Activated CD8-positive, alpha-beta T cell treated with anti-CD3 and anti-CD28 coated beads, Interleukin-2, amount 10 ng/mL, durations not matched to agents 7 days and 5 days (primary cell): ENCODE measurements at places on chromosomes 3 and 15.

GRCh38 chr3:34090876-34091275 is 292.4 kb downstream of the PDCD6IP start:
- no peak for DNase-seq

DNA sequence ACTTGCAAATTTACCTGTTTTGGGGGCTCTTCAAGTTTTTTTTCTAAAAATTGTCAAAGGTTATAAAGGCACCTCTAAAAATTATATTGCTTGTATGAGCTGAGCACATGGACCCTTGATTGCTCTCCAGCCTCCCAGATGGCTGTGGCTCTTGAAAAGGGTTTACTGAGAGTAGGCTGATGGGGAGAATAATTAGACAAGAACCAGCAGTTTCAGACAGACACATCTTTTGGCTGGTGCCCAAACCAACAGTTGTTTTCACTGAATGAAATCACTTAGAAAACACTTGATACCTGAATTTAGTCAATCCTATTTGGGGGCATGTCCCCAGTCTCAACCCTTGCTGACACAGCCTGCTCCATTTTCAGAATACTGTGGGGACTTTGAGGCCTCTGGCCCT is 217.6 kb downstream of the KBTBD8 start:
- DNase-seq, result no peak

DNA sequence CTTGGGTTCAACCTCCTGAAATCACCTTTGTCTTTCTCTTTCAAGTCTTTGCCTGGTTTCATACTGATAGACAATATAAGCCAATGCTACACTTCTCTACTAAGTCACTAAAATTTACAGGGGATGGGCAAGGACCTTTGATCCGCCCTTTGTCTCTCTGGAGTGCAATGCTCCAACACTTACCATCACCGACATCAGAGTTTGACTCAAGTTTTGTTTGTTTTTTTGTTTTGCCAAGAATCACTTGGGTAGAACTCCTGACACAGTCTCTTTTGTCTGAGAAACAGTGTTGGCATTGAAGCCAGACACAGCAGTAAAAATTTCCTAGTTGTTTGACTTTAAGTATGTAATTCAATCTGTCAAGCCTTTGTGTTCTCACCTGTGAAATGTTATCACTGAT is 29.3 kb downstream of the NFKBIZ start:
- no peak for DNase-seq

- DNase-seq, result no peak
Measured at GRCh38 chr3:52484680-52485461, 10.3 kb upstream of the STAB1 start.

DNA sequence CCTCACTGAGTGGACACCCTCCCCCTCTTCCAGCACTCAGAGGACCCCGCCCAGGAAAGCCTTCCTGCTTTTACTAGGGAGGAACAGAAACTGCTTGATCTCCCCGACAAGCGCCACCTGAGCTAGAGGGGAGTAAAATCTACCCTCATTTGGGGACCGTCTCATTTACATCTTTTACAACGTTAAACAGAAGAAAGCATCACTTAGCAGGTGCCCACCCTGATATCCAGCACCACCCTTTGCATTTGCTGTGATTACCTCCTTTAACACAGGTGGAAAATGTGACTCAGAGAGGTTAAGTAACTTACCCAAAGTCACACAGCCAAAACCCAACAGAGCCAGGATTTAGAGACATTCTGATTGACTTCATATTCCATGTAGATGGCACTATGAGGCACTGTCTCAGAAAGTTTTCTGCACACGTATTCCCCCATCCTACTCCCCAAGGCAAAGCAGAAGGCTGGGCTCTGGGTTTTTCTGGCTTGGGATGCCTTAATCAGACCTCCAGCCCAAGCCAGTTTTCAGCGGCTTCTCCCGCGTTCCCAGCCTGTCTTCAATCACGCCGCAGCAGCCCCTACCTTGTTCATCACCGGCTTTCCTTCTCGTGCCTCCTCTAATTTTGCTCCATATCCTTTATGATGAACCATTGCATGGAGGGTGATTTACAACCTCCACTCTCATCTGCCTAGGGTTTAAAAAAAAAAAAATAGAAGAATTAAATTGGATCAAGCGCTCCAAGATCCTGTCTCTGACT is 314.6 kb upstream of the PROK2 start:
- DNase-seq, result no peak

DNA sequence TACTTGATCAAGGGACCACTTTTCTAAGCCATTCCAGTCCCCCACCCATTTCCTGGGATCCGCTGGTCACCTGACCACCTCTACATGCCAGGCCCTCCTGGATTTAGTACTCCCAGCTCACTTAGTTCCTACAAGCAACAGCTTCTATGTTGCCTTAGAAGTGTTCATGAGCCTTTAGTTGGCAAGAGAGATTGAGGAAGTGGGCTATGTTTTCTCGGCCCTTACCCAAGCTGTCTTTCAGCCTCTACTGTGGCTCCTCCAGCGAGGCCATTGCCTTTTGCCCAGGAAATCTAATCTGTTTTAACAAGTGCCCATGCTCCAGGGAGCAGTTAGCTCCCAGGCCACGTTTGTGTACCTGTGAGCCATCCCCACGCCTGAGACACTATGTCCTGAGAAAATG is 4.5 kb upstream of the PRKAR2A start:
- DNase-seq, result no peak

DNA sequence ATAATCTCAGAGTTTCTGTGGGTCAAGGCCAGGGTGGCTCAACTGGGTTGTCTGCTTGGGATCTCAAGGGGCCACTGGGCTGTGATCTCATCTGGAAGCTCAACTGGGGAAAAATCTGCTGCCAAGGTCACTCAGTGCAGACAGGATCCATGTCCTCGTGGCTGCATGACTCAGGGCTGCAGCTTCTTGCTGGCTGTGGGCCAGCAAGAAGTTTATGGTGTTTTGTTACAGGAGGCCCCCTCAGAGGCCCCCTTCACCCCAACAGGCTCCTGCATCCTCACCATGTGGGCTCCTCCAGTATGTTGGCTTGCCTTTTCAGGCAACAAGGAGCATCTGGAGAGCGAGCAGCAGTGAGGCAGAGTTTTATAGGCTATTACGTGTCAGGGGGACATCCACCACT is 14.6 kb downstream of the OCA2 start:
- DNase-seq, result no peak

GRCh38 chr15:100596792-100597191 is 5.2 kb downstream of the LINS1 start:
- peak; percentile 98 for DNase-seq

DNA sequence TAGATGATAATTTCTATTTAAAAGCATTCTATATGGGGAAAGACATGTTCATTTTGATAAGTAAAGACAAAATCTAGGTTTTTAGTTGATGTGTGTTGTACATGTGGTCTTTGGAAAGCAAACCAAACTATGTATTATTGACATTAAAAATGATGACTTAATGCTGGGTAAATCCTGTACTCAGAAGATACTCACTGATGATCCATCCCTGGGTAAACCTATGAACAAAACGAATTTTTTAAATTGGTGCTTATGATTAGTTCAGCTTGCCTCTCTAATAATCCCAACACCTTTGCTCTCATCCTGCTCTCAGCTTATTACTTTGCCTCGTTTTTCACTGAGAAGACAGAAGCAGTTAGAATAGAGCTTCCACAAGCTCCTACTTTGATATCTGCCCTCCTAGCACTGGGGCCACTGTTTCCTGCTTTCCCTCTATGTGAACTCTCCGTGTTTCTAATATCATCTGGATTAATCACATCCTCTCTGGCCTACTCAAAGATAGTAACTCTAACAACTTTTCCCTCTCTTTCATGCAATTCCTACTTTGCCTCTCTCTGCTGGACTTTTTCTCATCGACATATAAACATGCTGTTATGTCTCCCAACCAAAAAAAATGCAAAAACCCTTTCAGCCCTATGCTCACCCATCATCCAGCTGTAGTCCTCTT is 29.3 kb downstream of the RARRES1 start:
- no peak for DNase-seq

DNA sequence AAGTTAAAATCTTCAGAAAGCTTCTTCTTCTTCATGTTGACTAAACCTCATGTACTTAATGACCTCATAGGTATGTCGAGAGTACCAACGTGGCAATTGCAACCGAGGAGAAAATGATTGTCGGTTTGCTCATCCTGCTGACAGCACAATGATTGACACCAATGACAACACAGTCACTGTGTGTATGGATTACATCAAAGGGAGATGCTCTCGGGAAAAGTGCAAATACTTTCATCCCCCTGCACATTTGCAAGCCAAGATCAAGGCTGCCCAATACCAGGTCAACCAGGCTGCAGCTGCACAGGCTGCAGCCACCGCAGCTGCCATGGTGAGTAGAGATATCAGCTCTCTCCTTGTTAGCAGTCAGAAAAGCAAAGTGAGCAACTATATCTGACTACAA is 176.5 kb downstream of the MBNL1 start:
- DNase-seq, result no peak

DNA sequence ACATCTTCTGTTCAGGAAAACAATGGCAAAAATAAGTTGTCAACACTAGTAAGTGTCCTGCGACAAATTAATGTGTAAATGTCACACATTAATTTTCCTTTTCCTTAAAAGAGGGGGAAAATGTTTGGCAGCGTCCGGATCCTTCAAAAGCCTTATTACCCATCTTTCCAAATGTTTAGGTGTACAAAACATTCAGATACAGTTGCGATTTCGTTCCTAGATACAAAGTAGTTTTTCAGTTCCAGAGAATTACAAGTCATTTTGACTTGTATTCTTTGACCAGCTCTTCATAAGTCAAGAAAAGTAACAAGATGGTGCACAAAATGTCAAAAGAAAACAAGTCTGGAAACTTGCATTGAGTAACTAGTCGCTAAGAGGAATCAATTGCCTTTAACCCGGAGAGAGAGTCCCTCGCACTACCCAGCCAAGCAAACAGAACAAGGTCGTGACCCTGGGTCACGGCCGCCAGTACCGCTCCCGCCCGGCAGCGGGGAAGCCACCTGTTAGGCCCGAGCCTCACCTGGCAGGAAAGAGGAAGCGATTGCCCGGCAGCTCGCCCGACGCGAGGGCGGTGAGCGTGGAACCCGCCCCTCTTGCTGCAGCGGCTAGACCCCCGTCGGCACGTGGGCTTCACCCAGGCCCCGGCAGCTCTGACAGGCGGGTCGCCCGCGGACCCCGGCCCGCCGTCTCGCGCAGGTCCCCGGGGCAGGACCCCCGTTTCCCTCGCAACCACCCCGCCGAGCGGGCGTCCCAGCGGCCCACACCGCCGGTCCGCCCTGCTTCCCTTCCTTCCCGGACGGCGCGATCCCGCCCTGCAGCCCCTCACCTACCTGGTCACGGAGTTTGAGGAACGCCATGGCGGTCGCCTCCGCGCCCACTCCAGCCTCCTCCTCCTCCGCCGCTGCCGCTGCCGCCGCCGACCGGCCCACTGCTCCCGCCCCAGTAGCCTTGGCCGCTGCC is 61.0 kb upstream of the ANKRD28 start:
- peak; percentile 77 for DNase-seq

DNA sequence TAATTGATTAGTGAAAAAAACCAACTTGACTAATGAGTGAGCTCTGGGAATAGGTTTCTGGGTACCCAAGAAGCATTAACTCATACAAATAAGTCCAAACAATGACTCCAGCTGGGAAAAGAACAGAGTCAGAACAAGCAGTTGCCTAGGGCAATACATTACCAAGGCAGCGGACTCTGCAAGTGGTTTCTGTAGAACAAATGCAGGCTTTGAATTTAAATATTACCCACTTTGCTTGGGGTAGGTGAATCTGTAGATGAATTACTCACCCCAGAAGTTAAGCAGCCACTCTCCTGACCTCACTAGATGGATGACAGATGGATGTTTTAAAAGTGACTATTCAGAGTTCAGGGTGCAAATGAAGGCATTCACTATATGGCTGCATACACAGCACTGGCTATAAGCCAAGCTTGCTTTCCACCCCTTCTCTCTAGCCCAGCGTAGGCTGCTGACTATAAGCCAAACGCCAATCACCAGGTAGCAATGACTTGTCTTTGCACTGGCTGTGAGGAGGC is 73.1 kb upstream of the BHLHE40 start:
- DNase-seq, result no peak

GRCh38 chr3:33629219-33629618 is 88.8 kb downstream of the CLASP2 start:
- DNase-seq, result no peak

GRCh38 chr3:149170672-149171071 is 41.2 kb downstream of the HPS3 start:
- no peak for DNase-seq

- DNase-seq, result no peak
Measured at GRCh38 chr15:101161656-101162055, 90.2 kb downstream of the CHSY1 start.

- no peak for DNase-seq
Measured at GRCh38 chr3:23739536-23739935, 66.2 kb upstream of the UBE2E1 start.

DNA sequence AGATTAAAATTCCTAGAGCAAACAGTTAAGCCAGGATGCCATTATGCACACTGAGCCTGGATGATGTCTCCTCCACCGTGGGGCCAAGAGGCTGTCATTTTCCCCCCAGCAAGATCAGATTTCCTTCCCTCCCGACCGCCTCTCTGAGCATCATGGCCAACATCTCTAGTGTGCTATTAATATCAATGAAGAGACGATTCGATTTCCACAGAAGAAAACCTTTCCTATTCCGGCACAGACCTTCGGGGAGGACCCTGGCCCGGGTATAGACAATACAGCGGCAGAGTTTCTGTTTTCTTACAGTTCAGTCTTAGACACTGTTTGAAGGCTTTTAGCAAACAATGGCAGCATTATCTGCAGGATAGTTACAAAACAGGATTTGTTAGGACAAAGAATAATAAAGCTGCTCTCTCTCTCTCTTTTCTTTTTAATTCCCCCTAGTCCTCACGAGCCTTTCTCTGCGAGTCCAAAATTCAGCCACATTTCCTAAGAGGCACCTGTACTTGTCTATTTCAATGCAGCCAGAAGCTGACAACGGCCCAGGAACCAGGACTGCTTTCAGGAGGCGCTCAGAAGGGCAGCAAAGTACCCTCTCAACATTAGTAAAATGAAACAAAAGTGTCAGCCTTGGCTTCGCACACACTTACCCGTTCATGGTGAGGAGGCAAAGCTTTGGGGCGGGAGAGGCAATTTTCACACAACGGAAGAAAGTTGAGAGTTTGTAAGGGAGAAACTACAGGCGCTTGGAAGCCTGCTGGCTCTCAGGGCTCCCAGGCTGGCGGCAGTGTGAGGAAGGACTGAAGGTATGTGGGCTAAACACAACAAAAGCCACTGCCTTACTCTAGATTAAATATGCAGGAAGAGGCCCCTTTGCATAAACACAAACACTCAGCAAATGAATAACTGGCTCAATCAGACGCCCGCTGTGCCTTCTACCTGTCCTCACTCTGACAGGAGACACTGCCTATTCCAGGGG is 278.0 kb downstream of the FOXP1 start:
- DNase-seq, result peak; percentile 46
